Epithelial cell of proximal tubule (primary cell): ENCODE measurements at places on chromosomes 3 and 15. TPM values are rescaled to one million over a fixed set of nuclear protein-coding genes. Genes with fewer than 3 reads are reported as not detected.

- no peak for DNase-seq
These were observed 84.9 kb downstream of the SEMA6D start for GRCh38 chr15:47802216-47802615.

DNA sequence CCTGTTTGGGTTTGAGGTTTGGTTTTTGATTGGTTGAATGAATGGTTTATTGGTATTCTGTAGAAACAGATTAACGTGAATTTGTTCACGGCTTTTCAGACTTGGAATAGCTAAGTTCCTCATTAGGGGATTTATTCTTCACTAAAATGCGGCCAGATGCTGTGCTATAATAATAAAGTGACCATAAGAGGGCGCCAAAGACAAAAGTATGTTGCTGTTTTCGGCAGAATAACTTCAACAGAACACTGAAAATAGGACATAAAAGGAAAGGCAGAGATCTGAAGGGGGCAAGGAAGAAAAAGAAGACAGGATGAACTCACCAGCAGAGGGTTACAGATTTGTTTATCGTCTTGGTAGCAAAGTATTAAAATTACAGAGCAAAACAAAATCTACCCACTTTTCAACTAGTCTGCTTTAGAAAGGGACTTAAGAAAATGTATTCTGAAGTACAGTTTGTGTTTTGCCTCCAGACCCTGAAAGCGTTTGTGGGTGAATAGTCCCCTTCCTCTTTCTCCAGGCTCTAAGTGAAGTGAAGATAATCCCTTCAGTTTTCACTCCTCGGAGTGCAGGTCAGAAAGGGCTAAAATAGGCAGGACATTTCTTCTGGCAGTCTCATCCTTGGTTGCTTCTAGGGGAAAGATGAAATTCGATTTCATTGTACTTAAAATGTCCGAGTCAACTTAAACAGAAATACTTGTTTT lies 147.6 kb downstream of the IL20RB start:
- DNase-seq = no peak

GRCh38 chr15:70566047-70566835 lies 197.1 kb downstream of the UACA start:
- DNase-seq = no peak

- DNase-seq = no peak
These were observed 5.8 kb downstream of the GPR62 start for GRCh38 chr3:51961011-51961410.

- DNase-seq = no peak
These were observed 9.2 kb downstream of the IGDCC3 start for GRCh38 chr15:65368302-65369211.

GRCh38 chr3:100100425-100100824 lies 13.9 kb downstream of the FILIP1L start:
- DNase-seq = no peak

DNA sequence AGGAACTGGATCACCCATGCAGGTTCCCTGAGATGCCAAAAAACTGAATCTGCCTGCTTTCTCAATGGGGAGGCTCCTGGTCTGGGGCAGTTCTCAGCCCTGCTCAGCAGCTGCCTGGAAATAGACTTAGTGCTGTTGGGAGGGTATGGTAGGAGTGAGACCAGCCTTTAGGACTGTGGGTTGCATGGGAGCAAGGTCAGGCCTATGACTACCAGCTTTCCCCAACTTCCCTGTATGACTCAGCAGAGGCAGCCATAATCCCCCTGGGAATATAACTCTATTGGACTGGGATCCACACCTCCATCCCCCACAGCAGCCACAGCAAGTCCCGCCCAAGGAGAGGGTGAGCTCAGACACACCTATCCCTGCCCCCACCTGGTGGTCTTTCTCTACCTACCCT lies 87.0 kb downstream of the CFAP44 start:
- no peak for DNase-seq

DNA sequence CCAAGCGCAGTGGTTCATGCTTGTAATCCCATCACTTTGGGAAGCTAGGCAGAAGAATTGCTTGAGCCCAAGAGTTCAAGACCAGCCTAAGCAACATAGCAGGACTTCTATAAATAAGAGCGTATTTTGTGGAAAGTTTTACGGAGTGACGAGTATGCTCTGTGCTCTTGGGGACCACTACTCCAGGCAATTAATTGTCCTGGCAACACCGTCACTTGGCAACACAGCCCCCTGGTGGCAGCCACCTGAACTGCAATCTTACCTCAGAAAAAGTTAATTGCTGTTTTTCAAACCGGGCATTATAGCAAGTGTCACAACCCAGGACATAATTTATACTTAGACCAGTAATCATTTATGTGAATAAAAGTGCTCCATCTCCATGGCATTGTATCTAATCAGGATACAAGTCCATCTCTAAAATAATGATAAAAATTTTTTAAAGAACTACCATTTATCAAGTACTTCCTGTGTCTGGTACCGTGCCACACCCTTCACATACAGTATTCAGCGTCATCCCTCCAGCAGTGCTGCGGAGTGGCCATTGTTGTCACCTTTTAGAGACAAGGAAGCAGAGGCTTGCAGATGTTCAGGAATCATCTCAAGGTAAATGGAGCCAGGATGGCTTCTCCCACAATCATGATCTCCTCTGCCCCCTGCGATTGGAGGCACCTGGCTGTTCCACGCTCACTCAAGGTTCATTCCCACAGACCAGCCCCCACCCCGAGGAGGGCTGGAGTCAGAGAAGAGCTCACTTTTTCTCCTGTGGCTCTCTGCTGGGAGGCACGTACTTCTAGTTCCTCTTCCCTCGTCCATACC lies 34.5 kb downstream of the PLA2G4D start:
- no peak for DNase-seq

GRCh38 chr15:90986790-90987507 lies 7.4 kb downstream of the PRC1 start:
- DNase-seq = no peak

DNA sequence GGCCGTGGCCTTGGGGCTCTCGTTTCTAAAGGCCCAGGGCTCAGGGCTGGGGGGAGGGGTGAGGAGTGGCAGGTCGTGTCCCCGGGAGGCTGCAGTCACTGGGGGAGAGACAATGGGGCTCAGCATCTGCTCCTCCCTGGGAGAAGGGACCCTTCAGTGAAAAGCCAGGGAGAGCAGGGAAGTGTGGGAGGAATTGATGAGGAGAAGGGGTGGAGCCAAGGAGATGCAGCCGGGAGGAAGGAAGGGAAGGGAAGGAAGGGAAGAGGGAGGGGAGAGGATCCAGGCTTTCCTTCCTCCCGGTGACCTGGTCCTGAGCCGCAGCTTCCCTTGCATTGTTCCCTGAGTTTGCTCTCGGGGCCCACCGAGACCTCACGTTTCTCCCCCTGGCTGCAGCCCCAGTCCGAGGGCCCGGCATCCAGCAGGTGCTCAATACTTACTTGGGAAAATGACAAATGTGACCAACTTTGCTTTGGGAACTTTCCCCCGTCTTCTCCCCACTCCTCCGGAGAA lies 1.4 kb upstream of the ZNF710 start:
- no peak for DNase-seq

- DNase-seq = no peak
These were observed 37.9 kb upstream of the LRTM1 start for GRCh38 chr3:54965746-54966145.

DNA sequence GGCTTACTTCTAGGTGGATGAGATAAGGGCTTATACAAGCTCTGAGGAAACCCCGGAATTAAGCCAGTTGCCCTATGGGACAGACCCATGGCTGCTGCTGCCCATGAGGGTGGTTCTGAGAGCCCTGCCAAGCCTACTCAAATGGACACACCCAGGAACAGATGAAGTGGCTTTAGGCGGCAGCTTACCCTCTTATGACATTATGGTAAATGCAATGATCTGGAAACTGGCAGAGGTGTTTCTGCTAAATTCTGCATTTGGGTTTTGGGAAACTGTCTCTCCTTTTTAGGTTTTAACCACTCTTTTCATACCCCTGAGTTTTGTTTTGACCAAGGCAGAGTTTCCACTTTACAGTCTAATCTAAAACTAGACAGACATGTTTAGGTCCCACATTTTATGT lies 9.0 kb upstream of the ZBED2 start:
- no peak for DNase-seq

GRCh38 chr3:174859756-174860155 lies 622 bp downstream of the NAALADL2 start:
- DNase-seq = no peak

DNA sequence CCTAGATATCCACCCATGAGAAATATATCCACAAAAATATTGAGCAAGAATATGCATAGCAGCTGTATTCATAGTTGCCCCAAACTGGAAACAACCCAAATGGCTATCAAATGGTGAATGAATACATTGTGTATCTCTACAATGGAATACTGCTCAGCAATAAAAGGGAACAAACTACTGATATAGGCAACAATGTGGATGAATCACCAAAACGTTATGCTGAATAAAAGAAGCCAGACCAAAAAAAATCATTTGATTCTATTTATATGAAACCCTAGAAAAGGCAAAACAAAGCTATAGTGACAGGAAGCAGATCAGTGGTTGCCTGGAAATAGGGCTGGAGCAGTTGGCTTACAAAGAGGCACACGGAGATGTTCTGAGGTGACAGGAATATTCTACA lies 15.5 kb upstream of the CMTM7 start:
- no peak for DNase-seq

DNA sequence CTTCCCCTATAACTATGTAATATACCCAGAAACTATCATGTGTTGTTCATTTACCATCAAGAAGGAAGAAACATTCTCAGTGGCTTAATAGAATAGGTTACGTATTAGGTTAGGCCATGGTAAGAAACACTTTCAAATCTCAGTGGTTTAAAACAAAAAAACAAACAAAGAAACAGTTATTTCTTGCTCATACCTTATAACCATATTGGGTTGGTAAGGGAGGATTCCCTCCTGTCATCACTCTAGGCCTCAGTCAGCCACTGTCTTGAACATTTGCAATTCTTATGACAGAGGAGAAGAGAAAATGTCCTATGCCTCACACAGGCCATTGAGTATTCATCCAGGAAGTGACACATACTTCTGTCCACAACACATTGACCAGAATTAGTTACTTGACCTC lies 727.7 kb upstream of the NECTIN3 start:
- peak; percentile 63 for DNase-seq

- no peak for DNase-seq
These were observed 67.7 kb downstream of the CERS3 start for GRCh38 chr15:100461049-100461448.

DNA sequence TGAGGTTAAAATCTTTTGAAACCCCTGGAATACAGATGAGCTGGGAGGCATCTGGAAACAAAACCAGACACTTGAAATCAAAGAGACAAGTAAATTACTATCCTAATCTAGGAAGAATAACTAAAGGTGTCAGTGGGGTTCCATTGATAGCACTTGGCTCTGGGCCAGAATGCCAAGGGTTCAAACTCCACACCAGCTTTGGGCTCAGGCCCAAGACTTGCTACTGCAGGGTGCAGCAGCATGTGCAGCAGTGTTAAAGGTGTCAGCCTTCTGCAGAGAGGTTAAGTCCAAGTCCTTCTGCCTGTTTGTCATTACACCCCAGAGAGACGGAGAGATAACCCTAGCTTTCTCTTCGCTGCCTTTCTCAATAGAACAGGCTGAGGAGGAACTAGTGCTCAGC lies 273.9 kb downstream of the TIGIT start:
- no peak for DNase-seq

DNA sequence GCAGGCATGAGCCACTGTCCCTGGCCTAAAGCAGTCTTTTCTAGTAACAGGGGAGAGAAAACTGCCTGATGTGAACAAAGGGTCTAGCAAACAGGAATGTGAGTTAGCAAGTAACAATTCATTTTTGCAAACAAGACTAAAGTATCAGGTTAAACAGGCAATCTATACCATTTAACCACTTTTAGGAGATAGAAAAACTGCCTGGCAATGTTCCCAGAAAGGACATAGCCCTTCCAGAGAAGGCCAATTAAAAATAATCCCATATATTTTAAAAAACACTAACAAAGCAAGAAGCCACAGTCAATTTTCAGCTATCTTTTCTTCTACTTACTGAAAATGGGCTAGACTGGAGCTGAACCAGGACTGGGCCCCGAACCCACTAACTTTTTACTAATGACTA lies 6.3 kb downstream of the RBSN start:
- DNase-seq = no peak

DNA sequence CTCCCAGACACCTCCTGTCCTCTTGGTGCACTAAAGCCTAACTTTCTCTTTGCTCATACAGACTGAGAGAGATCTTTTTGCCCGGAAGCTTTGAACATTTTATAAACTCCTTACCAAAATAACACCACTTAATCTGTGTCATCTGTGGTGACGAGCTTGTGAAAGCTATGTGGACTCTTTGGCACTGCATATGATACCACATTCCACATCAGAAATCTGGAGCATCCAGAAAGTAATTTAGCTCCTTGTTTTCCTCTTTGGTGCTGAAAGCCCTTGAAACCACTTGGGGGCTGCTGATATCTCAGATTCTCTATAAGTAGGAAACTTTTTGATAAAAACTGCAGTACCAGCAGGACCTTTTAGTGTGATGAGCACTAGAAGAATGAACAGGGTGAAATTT lies 128.3 kb downstream of the ALCAM start:
- no peak for DNase-seq

DNA sequence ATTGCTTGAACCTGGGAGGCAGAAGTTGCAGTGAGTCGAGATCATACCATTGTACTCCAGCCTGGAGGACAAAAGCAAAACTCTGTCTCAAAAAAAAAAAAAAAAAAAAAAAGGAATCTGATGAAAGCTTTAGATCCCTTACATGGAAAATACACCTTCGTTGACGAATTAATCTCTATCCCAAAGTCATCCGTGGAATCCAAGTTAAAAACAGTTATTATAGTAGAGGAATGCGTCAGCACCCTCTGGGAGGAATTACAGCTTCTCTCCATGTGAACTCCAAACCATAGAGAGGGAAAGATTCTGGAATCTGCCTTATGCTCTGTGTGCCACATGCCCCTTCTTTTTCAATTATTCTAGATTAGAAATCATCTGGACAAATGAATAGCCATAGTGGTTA lies 192.3 kb upstream of the C2CD4B start:
- no peak for DNase-seq

GRCh38 chr3:126891791-126892190 lies 91.1 kb upstream of the PLXNA1 start:
- no peak for DNase-seq

The FGD5 gene
- 0.06 TPM in 1 of 2 replicates, not detected in the other for total RNA-seq

The RHCG gene
- 0.07 TPM in 1 of 2 replicates, not detected in the other for total RNA-seq

The RAF1 gene
- total RNA-seq = 63.4 and 80.8 TPM in 2 replicates

The RAD51 gene
- total RNA-seq = 19.5 and 20.8 TPM in 2 replicates

The HERC2 gene
- 22.7 and 42.7 TPM in 2 replicates for total RNA-seq

The PDCD7 gene
- total RNA-seq = 24.6 and 26.3 TPM in 2 replicates

The C3orf22 gene
- not detected in 2 replicates for total RNA-seq

The SCN5A gene
- total RNA-seq = 1.3 and 1.7 TPM in 2 replicates

The GABRB3 gene
- total RNA-seq = 0.58 and 0.80 TPM in 2 replicates

The SPATA12 gene
- 0.06 and 0.43 TPM in 2 replicates for total RNA-seq

The HTR3C gene
- total RNA-seq = not detected in 2 replicates

The LNP1 gene
- total RNA-seq = 1.6 and 2.3 TPM in 2 replicates

The THPO gene
- not detected in 2 replicates for total RNA-seq

The ITIH3 gene
- total RNA-seq = not detected in 2 replicates

The ADAMTS17 gene
- total RNA-seq = 0.06 and 0.36 TPM in 2 replicates
